ENCODE measurements at places on chromosomes 4 and X.

- peak overlapping the region; percentile 46 for H3K27ac ChIP-seq
- no peaks in the 10 kb centered on the region for H3K4me1 ChIP-seq
- no peak overlapping the region for H3K4me3 ChIP-seq
- H3K27me3 ChIP-seq, result no peaks in the 10 kb centered on the region
These were observed 188.5 kb upstream of the STS start for GRCh38 chrX:6959006-6959405.

GRCh38 chr4:2059046-2059725 is at the start of gene NAT8L:
Gene NAT8L (plus strand): TSS chr4:2059327. CDS start chr4:2059512, 185 bp downstream.
- H3K4me1 ChIP-seq, result peaks cover 20% of the 10 kb centered on the region
- no peak for DNase-seq
- H3K27me3 ChIP-seq, result peaks cover 85% of the 10 kb centered on the region
- H3K27ac ChIP-seq, result no peak within 1 kb of the TSS

DNA sequence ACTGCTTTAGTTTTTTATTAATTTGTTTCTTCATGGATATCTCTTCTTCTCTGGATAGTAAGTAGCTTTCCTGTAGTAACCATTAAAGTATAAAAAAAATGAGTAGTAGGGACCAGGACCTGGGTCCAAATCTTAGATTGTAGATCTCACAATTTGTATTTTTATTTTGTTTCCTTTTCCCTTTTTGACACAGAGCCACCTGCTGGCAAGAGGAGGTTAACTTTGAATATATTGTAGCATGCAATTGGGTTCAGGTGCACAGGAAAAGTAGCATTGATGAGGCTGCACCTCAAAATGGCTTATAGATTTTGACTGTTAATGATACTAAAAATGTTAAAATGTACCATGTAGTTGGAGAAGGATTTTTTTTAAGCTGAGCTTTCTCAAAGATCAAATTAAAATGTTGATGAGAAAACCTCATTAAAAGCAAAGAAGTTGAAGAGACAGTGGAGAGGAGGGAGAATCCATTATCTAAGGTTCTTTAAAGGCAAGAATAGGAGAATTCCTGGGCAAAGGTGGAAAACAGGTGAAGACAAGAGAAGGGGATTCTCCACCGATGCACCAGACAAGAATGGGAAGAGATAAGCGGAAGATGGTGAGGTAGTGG is 48.3 kb upstream of the HPGDS start:
- H3K36me3 ChIP-seq, result no peaks in the 10 kb centered on the region
- H3K4me1 ChIP-seq, result no peaks in the 10 kb centered on the region
- no peak for DNase-seq
- H3K27ac ChIP-seq, result no peak overlapping the region

DNA sequence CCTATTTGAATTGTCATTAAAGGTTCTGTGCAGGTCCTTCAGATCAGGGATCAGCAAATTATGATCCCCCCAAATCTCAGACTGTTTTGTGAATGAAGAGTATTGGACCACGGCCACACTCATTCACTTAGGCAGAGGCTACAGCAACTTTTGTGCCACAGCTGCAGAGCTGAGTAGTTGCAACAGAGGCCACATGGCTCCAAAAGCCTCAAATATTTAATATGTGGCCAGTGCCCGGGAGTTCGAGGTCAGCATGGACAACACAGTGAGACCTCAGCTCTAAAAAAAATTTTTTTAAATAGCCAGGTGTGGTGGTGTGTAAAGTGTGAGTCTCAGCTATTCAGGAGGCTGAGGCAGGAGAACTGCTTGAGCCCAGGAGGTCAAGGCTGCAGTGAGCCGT is 100.7 kb downstream of the NSUN7 start:
- H3K27me3 ChIP-seq, result no peaks in the 10 kb centered on the region
- no peaks in the 10 kb centered on the region for H3K4me1 ChIP-seq
- no peak overlapping the region for H3K4me3 ChIP-seq
- H3K27ac ChIP-seq, result no peak overlapping the region
- DNase-seq, result no peak
- H3K36me3 ChIP-seq, result no peaks in the 10 kb centered on the region

GRCh38 chr4:108919226-108919893 is 156.5 kb upstream of the ETNPPL start:
- DNase-seq, result no peak
- H3K27ac ChIP-seq, result no peak overlapping the region
- no peak overlapping the region for H3K4me3 ChIP-seq

DNA sequence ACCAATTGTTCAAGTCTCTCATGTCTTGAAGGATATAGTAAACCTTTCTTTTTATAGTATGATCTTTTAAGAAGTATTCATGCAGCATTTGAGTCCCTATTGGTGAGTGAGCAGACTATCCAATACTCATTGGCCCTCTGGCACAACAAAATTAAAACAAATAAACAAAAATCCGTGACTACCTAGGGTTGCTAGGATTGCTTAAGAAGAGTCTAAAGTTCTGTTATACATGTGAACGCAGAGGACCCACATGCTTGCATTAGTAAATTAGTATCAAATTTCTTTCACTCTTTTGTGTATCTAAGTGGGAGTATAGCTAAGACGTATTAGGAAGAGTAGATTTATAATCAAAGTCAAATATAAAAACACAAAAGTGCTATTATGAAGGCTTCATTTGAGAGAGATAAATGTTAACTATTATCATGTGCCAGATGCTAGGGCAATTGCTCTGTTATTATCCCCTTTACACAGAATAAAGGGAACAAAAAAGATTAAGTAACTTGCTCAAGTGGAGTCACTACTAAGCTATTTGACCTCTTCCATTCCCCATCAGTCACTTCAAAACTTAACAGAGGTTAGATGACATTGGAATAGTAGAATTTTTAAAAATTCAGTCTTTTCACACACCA is 29.2 kb upstream of the LARP1B start:
- no peaks in the 10 kb centered on the region for H3K4me1 ChIP-seq
- no peaks in the 10 kb centered on the region for H3K27me3 ChIP-seq
- no peak overlapping the region for H3K27ac ChIP-seq
- H3K4me3 ChIP-seq, result no peak overlapping the region
- no peak for DNase-seq

DNA sequence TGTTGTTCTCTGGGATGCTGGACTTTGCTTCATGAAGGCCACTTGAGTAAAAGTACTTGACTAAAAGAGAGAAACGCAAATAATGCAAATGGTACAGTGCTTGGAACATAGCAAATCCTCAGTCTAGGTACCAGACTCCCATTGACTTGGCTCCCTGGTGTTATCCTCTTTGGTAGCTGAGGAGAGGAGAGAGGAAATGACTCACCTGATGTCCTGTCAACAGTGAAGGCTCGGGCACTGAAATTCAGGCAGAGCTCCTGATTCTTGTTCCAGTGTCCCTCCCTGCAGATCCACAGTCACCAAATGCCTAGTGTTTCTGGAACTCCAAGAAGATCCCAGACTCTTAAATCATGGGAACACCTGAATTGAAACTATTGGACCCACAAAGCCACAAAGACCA is 22.5 kb upstream of the TCEAL4 start:
- H3K27me3 ChIP-seq, result no peaks in the 10 kb centered on the region
- no peaks in the 10 kb centered on the region for H3K4me1 ChIP-seq
- no peak overlapping the region for H3K27ac ChIP-seq
- H3K4me3 ChIP-seq, result no peak overlapping the region
- H3K36me3 ChIP-seq, result no peaks in the 10 kb centered on the region
- DNase-seq, result no peak

DNA sequence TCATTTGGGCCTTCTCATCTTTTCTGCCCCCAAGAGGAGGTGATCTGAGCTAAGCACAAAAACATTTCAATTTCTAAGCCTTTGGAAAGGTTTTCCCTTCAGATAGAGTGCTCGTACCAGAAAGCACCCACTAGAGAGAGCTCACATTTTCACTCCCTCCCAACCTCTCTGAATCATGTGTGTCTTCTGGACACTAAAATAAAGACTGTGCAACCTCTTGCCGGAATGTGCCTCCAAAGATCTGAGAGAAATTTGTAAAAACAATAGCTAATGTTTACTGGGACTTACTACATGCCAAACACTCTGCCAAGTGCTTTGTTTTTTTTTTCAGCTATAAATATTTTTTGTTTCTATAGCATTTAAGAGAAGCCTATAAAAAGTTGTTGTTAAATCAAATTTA is 120.6 kb upstream of the LNX1 start:
- H3K4me3 ChIP-seq, result no peak overlapping the region
- no peak overlapping the region for H3K27ac ChIP-seq
- no peak for DNase-seq

DNA sequence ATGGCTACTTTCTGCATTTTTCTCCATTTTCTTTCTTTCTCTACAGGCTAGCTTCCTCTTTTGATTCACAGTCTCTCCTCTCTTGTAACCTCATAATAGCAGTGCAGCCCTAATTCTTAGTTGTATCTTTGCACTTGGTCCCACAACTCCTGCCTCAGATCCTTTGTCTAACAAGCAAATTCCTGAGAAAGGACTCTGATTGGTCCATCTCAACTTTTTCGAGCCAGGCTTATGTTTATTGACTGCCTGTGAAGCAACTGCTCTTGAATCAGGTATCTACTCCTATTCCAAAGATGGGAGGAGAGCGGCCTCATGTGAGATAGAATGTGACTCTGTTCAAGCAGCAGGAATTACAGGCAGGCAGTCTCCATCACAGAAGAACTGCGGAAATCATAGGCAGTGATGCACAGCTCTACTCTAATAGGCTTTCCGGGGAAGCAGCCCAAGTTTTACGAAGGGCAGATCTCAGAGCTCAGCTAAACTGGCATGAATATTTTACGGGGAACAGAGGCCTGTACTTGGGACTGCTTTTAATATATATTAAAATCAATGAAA is 123.5 kb downstream of the GABRB1 start:
- no peaks in the 10 kb centered on the region for H3K27me3 ChIP-seq
- no peaks in the 10 kb centered on the region for H3K36me3 ChIP-seq
- no peak overlapping the region for H3K27ac ChIP-seq
- peak; percentile 1 for DNase-seq
- H3K4me3 ChIP-seq, result no peak overlapping the region

GRCh38 chrX:113400193-113400704 is 559.6 kb upstream of the AMOT start:
- no peaks in the 10 kb centered on the region for H3K27me3 ChIP-seq
- H3K27ac ChIP-seq, result no peak overlapping the region
- DNase-seq, result no peak
- no peaks in the 10 kb centered on the region for H3K4me1 ChIP-seq
- no peak overlapping the region for H3K4me3 ChIP-seq

- no peaks in the 10 kb centered on the region for H3K36me3 ChIP-seq
- no peaks in the 10 kb centered on the region for H3K27me3 ChIP-seq
- no peak overlapping the region for H3K27ac ChIP-seq
- DNase-seq, result no peak
These were observed 44.8 kb downstream of the RBMX start for GRCh38 chrX:136835761-136836160.

DNA sequence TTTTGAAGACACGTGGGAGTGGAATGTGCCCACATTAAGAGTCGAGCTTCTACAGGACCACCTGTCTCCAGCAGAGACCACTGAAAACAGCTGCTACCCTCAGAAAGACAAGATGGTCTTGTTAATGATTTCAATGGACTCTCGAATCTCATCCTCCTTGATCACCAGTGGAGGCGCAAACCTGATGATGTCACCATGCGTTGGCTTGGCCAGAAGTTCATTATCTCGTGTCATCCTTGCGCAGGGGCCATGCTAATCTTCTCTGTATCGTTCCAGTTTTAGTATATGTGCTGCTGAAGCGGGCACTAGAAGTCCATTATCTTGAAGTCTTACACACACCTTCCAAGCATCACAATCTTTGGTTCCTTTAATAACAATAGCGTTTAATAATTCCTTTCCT is 23.3 kb downstream of the SPACA5B start:
- no peak for DNase-seq
- H3K27me3 ChIP-seq, result no peaks in the 10 kb centered on the region
- no peak overlapping the region for H3K27ac ChIP-seq
- H3K4me1 ChIP-seq, result no peaks in the 10 kb centered on the region
- no peak overlapping the region for H3K4me3 ChIP-seq

- H3K36me3 ChIP-seq, result no peaks in the 10 kb centered on the region
- H3K4me1 ChIP-seq, result peaks cover 34% of the 10 kb centered on the region
- peak overlapping the region; percentile 81 for H3K27ac ChIP-seq
- peak overlapping the region; percentile 64 for H3K4me3 ChIP-seq
- no peaks in the 10 kb centered on the region for H3K27me3 ChIP-seq
These were observed 1.0 kb downstream of the UBL4A start for GRCh38 chrX:154485150-154486051.

- no peak for DNase-seq
- no peak overlapping the region for H3K4me3 ChIP-seq
- H3K27ac ChIP-seq, result no peak overlapping the region
- H3K4me1 ChIP-seq, result no peaks in the 10 kb centered on the region
- peaks cover 73% of the 10 kb centered on the region for H3K36me3 ChIP-seq
These were observed 15.4 kb downstream of the HMGB2 start for GRCh38 chr4:173318648-173319211.

DNA sequence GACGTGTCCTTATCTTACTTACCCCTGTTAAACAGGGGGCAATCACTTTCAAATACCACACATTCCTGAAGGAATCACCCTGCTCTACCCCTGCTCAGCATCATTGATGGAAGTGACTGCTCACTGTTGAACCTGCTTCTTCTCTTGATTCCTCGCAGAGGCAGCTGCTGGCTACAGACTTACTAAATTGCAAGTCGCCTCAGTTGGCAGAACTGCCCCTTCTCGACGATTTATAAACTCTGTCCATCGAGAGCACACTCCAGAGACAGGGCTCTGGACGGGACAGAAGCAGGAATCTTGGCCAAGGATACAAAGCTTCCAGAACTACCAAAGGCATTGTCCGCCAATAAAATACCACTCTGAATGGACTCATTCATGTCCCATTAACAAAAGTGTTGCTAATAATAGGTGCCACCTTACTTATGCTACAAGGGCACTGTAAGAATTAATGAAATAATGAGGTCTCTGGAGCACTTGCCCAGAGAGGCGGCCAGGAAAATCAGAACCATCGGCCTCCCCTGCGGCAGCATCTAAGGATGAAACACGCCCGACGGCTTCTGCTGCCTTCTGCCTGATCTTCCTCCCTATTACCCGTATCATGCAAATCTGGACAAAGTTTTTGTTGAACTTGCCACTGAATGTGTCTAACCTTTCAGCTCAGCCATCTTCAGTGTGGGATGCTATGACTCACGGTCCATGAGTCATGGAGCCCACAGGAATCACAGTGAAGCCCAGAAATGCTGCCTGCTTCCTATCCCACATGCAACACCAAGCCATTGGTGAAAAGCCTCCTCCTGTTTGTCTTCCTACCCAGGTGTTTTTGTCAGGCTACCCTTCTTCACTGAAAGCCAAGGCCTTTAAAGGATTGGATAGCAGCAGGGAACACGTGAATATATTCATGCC is 164.9 kb downstream of the MAML3 start:
- no peaks in the 10 kb centered on the region for H3K36me3 ChIP-seq
- H3K4me3 ChIP-seq, result no peak overlapping the region
- H3K27ac ChIP-seq, result peak overlapping the region; percentile 71
- no peaks in the 10 kb centered on the region for H3K27me3 ChIP-seq

DNA sequence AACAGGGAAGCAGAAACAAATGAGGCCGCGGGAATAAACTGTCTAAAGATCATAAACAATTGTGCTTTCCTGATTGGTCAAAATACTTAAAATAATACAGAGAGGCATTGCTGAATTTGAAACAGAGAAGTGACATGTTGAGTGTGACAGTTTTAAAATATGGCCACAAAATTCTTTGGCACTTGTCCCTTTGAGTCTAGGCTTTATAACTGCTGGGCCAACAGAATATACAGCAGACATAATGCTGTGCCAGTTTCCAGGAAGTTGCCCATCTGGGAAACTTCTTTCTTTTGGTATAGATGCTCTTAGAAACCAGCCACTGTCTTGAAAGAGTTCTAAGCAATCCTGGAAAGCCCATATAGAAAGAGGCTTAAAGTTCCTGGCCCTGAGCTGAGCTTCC is 668.4 kb downstream of the CENPC start:
- no peaks in the 10 kb centered on the region for H3K27me3 ChIP-seq
- H3K27ac ChIP-seq, result no peak overlapping the region
- DNase-seq, result no peak
- no peaks in the 10 kb centered on the region for H3K36me3 ChIP-seq
- no peak overlapping the region for H3K4me3 ChIP-seq
